ENCODE measurements at places on chromosomes 2 and 18.

DNA sequence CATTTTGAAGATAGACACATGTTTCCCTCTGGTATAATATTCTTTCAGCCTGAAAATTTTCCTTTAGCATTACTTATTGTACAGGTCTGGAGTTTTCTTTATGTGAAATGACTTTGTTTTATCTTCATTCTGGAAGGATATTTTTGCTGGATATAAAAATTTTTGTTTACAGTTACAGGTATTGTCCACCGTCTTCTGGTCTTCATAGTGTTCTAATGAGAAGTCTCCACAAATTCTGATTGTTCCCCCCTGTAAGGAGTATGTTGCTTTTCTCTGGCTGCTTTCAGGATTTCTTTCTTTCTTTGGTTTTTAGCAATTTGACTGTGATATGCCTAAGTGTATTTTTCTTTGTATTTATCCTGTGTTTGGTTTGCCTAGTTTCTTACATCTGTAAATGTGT lies 15.0 kb downstream of the UBXN4 start:
- no peak for DNase-seq

DNA sequence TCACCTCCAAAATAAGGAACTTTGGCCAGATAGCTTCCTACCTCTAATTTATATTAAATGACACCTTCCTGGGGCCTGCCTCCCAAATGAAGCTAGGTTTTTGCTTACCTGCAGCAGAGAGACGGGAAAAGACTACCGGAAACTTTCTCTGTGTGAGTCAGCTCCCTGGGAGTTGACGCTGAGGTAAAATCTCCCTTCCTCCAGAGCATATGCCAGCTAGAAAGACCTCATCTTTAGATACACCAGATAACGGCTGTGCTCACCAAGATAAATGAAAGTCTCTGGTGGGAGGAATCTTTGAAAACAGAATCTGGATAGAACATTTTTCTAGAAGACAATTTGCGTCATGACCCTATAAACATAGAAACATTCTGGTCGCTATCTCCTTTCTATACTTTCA lies 99.7 kb upstream of the RFX8 start:
- DNase-seq: no peak

- DNase-seq: no peak
Measured at GRCh38 chr2:233221378-233222063, 30.0 kb upstream of the ATG16L1 start.

GRCh38 chr2:73987109-73987947 lies 2.6 kb downstream of the TET3 start:
- DNase-seq: peak; percentile 69

- DNase-seq: no peak
Measured at GRCh38 chr2:157489983-157490382, 46.1 kb upstream of the CYTIP start.

DNA sequence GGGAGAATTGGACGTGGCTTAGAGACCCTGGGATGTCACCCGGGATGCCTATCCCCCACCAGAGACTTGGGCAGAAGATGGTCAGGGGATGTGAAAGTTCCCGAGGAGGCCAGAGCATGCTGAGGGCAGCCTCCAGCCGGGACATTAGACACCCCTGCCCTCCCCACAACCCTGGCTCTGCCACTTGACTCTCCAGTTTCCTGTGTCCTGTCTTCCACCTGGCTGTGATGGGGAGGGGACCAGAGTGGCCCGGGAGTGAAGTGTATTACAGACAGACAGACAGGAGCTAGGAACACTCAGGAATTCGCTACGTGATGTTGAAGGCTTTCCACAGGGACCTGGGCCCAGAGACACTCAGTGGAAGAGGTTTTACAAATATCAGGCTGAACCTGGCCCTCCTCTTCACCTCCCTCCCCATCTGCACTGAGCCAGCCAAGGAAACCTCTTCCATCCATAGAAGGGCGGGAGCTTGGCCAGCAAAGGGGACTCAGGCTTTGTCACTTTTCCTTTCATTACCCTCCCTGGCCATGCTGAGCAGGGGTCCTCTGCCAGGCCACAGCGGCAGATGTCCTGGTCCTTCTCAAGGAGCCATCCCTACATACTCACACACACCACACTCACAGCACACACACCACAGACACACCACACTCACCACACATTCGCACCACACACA lies 60.7 kb downstream of the SDC1 start:
- no peak for DNase-seq

- no peak for DNase-seq
Measured at GRCh38 chr2:72819501-72819900, 6.3 kb downstream of the EXOC6B start.

- no peak for DNase-seq
Measured at GRCh38 chr2:8421658-8422449, 260.0 kb upstream of the ID2 start.

GRCh38 chr2:134774786-134775641 lies 56.2 kb upstream of the TMEM163 start:
- no peak for DNase-seq

DNA sequence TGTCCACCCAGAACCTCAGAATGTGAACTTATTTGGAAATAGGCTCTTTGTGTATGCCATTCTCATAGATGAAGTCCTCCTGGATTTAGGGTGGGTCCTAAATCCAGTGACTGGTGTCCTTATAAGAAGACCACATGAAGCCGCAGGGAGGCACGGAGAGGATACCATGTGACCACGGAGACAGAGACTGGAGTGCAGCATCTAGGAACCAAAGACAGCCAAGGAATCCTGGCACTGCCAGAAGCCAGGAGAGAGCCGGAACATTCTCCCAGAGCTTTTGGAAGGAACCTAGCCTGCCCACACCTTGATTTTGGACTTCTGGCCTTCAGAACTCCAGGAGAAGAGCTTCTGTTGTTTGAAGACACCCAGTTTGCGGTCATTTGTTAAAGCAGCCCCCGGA lies 49.7 kb downstream of the ARL4C start:
- DNase-seq: no peak

- no peak for DNase-seq
Measured at GRCh38 chr18:36427831-36428230, 130.3 kb downstream of the FHOD3 start.

DNA sequence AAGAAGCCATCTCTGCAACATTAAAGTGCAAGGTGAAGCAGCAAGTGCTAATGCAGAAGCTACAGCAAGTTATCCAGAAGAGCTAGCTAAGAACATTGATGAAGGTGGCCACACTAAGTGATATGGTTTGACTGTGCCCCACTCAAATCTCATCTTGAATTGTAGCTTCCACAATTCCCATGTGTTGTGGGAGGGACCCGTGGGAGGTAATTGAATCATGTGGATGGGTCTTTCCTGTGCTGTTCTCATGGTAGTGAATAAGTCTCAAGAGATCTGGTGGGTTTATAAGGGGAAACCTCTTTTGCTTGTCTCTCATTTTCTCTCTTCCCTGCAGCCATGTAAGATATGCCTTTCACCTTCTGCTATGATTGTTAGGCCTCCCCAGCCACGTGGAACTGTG lies 11.4 kb downstream of the RDH14 start:
- DNase-seq: no peak

DNA sequence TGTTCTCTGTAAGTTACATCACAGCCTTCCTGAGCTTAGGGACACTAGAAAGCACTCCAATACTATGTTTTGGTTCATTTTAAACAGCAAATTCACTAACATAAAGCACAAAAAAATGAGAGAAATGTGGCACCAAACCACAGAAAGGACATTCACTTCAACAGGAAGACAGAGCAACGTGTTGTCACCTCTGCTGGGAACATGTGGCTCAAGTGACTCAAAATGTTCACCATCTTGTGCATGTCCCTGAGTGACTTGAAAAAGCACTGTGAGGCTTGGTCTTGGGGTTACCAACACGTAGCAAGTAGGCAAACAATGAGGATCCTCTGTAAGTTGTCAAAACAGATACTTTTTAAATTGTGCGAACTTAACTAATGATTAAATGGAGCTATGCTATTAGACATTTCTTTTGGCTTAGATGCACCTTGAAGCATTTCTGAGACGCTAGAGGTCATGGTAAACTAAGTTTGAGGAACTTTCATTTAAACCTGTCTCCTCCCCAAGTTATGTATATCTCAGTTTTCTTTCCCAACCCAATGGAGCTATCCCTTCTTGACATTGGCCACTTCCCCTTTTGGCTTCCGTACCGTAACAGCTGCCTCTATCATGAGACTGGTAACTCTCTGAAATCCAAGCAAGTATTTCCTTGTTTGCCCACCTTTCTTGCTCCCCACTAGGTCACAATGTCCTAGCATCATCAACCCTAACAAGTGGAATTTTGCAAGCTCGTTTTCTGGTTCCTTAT lies 14.0 kb upstream of the ST6GAL2 start:
- DNase-seq: no peak

- peak; percentile 90 for DNase-seq
Measured at GRCh38 chr2:219912491-219912921, 285.1 kb downstream of the SLC4A3 start.

- DNase-seq: no peak
Measured at GRCh38 chr2:219175928-219176817, 552 bp downstream of the CNPPD1 start.

DNA sequence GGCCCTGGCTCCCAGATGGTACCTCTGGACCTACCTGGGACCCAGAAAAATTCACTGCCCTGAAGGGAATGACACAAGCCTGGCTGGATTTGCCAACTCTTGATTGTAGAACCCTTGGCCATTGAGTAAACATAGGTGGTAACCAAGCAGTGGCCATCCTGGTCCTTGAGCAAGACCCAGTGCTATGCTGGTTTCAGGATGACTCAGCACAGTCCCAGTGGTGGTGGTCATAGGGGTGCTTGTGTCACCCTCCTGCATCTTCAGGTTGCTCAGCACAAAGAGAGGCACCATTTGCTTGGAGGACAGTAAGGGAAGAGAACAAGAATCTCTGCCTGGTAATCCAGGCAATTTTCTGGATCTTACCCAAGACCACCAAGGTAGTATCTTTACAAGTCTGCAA lies 52.9 kb downstream of the UPP2 start:
- no peak for DNase-seq

DNA sequence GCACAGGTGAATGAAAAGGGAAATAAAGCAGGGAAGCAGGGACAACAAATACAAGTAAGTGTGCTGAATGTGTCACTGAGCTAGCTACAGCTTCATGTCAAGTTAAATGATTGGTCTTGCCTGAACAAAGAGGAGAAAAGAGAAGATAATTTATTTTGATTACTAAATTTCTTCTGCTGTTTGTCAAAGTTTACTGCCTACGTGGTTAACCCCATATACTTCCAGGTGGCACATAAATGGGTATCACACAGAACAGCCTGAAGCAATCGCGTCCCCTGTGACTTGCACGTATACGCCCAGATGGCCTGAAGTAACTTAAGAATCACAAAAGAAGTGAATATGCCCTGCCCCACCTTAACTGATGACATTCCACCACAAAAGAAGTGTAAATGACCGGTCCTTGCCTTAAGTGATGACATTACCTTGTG lies 434.2 kb downstream of the LRRTM4 start:
- no peak for DNase-seq

GRCh38 chr2:205721057-205721449 lies 38.8 kb downstream of the NRP2 start:
- DNase-seq: no peak

DNA sequence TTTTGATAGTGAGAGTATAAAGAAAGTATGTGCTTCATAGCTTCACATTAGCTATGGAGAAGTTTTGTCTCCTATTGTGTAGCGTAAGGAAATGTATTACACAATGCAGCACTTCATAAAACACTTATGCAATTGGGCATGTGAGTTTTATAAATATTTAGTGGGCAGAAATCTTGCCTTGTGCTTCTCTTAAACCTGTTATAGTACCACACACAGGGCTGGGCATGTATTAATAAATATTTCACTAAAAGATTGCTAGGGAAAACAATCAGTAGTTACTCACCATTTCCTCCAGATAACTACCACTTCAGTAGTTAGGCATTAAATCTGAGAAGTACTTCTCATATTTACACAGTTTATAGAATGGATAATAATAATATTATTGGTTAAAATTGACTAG lies 1080.8 kb upstream of the PIK3C3 start:
- DNase-seq: no peak

GRCh38 chr2:189486237-189486770 lies 45.0 kb downstream of the WDR75 start:
- no peak for DNase-seq

DNA sequence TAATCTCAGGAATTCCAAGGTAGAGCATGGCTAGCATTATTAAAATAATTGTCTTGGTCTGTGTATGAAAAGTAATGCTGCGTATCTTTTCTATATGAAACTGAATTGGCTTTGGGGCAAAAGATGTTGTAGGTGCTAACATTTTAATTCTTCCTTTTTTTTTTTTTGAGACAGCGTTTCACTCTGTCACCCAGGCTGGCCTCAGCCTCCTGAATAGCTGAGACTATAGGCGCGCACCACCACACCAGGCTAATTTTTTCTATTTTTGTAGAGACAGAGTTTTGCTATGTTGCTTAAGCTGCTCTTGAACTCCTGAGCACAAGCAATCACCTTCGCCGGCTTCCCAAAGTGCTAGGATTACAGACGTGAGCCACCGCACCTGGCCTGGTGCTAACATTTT lies 172.6 kb upstream of the STON1 start:
- DNase-seq: no peak

DNA sequence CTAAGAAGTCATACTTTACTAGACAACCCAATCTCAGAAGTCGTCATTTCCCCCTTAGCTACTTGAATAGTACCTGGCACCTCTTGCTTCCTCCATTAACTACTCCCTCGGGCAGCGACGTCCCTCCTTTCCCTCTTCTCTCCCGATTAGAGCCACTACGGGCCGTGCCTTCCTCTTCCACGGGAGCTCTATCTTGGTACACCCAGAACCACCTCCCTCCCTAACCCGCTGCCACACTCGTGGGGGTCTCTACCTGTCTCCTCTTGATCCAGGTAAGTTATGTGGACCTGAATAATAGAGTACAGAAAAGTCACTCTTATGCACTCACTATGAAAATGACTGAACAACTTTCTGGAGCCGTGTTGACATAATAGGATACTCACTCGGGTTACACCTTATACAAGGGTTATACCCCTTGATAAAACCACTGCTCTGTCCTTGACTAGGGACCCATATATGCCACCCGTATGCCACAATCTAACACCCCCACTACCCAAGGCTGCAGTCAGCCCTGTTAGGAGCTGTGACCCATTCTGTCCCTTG lies 595 bp upstream of the HDHD2 start:
- DNase-seq: peak; percentile 24

DNA sequence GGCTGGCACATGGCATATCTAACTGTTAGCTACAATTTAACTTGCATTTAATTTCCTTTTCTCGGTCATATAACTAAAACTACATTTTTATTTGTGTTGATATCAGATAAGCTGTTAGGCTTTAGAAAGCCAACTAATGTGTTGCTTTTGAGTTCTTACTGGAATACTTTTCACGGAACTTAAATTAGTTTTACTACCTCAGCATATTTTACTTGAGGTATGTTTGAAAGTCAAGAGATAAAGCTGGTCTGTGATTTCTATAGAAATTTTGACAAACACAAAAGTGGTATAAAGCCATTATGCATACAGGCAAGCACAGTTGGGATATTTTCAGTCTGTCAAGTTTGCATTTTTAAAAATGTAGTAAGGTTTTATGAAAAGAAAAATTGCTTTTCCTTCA lies 162.6 kb downstream of the ZNF804A start:
- DNase-seq: no peak

GRCh38 chr18:23354625-23355024 lies 98.5 kb upstream of the RIOK3 start:
- DNase-seq: no peak
